ENCODE measurements at places on chromosomes 16 and 17. TPM values are rescaled to one million over a fixed set of nuclear protein-coding genes. Genes with fewer than 3 reads are reported as not detected.

DNA sequence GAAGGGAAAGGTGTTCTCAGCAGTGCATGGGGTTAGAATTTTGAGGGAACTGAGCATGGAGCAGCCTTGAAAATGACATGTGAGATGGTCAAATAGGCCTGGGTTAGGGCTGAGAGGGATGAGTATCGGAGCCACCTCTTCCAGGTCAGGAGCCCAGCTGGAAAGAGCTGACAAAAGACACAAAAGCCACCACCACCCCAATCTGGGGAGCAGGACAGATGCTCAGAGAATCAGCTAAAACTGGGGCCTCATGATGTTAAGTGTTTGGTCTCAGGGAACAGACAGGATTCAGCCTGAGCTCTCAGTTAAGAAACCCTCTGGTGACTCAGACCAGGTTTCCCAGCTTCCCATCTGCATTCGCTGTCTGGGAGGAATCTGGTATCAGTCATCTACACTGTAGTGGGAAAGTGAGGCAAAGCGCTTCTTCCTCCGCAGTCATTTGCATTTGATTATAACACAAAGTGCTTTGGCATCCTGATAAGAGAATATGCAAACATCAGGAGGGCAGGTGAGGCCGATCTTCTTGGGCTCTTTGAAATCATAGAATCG, 2.6 kb downstream of the WNT9B start:
- no peak for DNase-seq

DNA sequence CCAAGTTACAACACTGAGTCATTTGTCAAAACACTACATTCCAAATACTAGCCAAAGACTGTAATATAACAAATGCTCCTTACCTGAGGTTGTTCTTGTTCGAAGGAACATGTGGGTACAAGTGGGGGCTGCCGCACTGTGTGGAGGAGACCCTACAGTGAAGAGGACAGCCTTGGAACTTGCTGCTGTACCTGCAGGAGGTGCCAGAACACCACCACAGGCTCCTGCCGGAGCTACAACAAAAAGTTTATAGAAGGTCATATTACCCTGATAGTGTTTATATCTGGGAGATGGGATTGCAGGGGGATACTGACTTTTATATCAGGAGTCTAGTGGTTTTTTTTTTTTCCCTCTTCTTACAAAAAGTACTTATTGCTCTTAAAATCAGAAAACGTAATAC, 37.8 kb upstream of the ALDH3A1 start:
- DNase-seq = no peak

- DNase-seq = no peak
These were observed 2.4 kb downstream of the TBX4 start for GRCh38 chr17:61454381-61455323.

Gene ACE
- 14.0 TPM for total RNA-seq

DNA sequence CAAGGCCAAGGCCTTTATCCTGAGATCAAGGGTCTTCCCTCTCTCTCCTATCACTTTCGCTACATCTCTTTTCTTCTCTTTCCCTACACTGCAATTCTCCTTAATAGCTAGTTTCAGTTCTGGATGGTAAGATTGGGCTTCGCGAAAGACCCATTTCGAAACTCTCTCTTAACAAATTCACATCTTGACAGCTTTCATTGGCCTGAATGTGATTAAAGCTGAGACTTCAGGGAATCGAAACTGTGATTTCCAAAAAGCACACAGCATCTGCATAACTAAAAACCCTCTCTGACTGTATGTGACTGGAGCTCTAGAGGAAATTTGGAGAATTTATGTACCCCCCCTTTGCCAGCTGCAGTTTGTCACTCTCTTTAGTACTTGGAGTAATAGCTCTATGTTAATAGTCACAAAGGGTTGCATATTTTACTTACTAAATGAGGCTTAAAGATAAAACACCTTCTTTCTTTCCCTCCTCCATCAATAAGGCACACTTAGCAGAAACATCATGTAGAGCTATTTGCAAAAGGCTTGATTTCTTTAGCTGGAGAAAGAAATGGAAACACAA, 105.3 kb upstream of the FAM20A start:
- no peak for DNase-seq

DNA sequence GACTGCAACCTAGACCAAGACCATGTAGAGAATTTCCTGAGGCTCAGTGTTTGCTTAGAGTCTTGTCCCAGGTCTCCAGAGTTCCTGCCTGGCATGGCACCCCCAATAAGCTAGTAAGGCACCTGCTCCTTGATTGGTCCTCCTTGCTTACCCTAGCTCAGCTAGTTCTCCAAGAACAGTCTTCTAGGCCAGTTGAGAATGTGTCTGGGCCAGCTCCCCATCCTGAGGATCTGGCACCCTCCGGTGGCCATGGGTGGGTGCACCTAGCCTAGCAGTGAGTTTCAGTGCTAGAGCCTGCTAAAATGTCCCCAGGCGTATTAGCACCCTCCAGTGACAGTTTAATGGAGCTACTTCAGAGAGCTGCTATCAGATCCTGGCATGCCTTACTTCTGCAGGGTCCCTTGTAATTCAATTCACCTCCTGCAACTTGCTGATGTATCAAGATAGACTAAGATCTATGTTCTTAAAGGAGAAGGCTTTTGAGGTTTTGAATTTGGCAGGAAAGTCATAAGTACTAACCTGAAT, 44.4 kb upstream of the MED13 start:
- no peak for DNase-seq

DNA sequence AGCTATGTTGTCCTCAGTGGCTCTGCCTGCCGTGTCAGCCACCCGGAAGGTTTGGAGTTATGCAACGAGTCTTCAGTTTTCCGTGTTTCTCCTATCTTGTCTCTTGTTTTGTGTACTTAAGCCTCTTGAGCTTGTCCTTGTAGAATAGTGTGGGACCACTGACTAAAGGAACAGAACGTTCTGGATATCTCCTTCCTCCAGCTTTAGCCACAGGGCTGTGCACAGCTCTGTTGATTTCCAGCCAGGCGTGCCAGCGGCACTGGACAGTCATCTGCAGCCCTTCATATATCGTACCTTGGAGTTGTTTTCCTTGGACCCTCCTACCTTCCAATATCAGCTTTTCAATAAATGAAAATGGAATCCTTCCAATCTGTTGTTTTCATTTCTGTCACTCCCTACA, 39.8 kb downstream of the TMEM11 start:
- DNase-seq = peak; percentile 40

Gene SSTR5
- not detected for total RNA-seq

Gene PRAC1
- total RNA-seq = not detected

GRCh38 chr17:58006560-58006923, 504 bp downstream of the SRSF1 start:
- peak; percentile 87 for DNase-seq

- peak; percentile 85 for DNase-seq
These were observed 2.9 kb downstream of the CTRL start for GRCh38 chr16:67928561-67929364.

Gene RFFL
- total RNA-seq = 23.3 TPM

GRCh38 chr17:67476787-67477335, 99.8 kb downstream of the PITPNC1 start:
- no peak for DNase-seq

- DNase-seq = no peak
These were observed 4.4 kb downstream of the KIF19 start for GRCh38 chr17:74330446-74330845.

Gene ARL5C
- total RNA-seq = not detected

GRCh38 chr17:30321314-30321713, 12.5 kb downstream of the TMIGD1 start:
- no peak for DNase-seq

Gene KRTAP1-5
- total RNA-seq = not detected

DNA sequence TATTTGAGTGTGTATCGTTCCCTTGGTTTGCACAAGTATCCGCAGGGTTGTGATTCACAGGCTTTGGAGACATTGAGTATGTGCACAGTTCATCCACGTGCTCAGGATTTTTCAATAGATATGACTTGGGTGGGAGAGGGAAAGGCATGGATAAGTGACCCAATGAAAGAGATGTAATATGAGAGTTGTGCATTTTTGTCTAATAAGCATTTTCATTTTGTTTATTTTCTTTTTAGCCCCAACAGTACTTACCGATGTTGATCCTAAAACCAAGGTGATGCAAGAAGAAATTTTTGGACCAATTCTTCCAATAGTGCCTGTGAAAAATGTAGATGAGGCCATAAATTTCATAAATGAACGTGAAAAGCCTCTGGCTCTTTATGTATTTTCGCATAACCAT, 14.5 kb downstream of the ALDH3A2 start:
- DNase-seq = no peak

Gene IL17C
- total RNA-seq = not detected

Gene SEPTIN12
- total RNA-seq = not detected

DNA sequence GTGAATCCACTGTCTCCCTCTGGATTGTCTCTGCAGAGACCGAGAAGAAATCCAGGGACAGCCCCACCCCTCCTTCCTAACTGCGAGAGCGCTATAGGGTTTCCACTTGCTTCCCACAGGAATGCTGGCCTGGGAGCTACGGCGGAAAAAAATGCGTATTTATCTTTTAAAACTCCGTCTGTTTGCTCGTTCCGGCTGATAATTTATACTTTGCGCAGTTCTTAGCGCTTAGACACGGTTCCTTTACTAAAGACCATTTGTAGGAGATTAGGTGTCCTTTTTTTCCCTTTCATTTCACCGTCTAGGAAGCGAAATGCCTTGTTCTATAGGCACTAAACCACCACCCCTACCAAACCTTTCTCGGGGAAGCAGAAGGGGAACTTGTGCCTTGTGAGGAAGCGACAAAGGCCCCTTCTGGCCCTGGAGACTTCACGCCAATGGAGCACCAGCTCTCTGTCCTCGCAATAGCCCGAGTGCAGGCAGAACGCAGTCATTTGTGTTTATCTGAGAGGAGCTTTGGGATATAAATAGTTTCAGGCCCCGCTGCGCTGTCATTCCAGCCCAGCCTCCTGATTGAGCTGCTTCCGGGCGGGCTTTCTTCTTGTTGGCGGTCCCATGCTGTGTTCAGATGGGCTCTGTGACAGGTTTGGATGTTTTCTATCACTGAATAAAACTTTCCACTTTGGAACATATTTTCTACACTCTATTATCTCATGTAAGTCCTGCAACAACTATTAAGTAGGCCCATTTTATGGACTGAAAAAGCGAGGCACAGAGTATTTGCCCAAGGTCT, 791 bp upstream of the SUPT4H1 start:
- no peak for DNase-seq

DNA sequence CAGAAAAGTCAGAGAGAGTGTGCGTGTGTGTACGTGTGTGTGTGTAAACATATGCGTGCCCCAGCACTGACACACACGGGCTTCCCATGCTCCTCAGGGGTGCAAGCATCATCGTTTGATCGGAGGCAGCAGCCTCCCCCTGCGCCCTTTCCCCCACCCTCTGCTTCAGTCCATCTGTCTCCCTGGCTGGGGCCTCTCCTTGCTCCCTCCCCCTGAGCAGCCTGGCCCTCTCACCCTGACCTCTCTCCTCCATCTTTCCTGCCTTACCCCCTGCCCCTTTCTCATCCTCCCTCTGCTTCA, 4.4 kb downstream of the STX1B start:
- no peak for DNase-seq

Gene OR1A1
- not detected for total RNA-seq

GRCh38 chr17:44308320-44308818, at the start of gene RUNDC3A:
RUNDC3A (plus strand) TSS chr17:44308601; CDS start chr17:44308833, 232 bp downstream.
- peak; percentile 94 for DNase-seq

GRCh38 chr17:78527345-78527744, 49.9 kb downstream of the DNAH17 start:
- no peak for DNase-seq

Gene CHST6
- 0.58 TPM for total RNA-seq

Gene ADAP2
- total RNA-seq = 26.9 TPM

Gene C16orf74
- 1.8 TPM for total RNA-seq

DNA sequence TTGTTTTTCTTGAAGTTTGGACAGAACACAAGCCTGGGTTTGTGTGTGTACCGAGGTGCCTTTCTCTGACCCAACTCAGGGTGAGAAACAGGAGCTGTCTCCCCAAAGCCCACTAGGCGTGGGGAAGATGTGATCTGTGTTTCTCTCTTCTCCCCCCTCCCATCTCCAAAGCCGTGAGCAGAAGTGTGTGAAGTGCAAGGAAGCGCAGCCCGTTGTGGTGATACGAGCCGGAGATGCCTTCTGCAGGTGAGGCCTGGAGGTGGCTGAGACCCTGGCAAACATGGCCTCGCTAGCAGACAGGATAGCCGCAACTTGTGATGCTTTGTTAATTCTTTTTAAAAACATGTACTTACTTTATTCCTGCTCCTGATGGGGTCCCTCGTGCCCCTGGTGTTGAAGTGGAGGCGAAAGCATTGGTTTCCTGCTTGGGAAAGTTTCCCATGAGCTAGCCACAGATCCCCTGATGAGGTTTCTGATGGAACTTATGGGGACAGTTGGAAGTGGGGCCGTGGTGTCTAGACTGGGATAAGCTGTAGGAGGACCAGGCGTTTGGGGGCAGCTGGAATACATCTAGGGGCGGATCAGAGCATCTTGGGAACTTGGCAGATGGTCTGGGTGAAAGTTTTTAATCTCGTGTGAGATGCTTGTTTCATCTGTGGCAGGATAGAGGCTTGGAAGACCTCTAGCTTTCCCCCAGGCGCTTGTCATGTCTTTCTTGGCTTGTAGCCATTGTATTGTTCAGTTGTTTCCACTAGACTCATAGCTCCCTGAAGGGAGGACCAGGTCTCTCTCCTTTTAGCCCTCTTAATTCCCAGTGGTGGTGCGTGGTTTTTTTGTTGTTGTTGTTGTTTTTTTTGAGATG, 893 bp downstream of the CTU2 start:
- DNase-seq = no peak
